Anterior cingulate cortex (tissue), 58 donors: ENCODE measurements at places on chromosomes 7 and 10.
A peak's percentile ranks its signal among the peaks of the same experiment; 100 is the strongest.

- peak; percentile 13 for DNase-seq
These were observed 17.0 kb downstream of the AGK start for GRCh38 chr7:141568227-141568626.

DNA sequence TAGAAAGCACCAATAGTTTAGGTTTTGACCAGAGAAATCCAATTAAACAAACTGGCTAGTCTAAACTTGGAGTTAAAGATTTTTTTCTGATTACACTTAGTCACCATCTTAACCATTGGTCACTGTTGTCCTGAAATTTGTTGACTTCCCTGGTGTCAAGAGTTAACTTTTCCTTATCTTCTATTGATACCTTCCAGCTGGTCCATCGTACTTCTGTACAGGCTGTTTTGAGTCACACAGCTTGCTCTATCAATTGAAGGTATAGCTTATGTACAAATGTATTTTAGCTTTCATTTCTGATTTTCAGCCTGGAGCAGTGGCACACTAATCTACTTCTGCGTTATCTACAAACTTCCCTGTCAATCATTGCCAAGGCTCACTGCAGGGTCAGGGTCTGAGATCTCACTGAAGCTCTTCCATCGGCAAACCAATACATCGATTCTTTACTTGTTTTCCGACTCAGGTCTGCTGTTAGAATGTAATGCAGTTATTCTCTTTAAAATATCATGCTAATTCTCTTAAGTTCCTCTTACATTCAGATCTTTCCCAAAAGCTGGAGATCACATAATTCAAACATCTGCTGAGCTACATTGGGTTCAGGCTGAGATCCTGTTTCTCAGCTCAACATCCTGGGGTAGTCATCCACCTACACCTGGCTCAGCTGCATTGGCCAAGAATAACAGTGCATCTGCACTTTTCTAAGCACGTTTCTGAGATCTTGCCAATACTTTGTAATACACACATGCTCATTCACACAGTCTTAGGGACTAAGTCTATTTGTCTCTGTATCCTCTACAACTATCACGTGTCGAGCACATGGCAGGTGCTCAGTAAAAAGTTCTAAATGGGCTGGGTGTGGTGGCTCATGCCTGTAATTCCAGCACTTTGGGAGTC lies 11.3 kb downstream of the MRPS33 start:
- DNase-seq = no peak

GRCh38 chr10:128926711-128927110 lies 540.3 kb upstream of the MGMT start:
- no peak for DNase-seq

- DNase-seq = no peak
These were observed 25.5 kb downstream of the FZD1 start for GRCh38 chr7:91289633-91290254.

- no peak for DNase-seq
These were observed 45.4 kb downstream of the VIM start for GRCh38 chr10:17273403-17273802.

- no peak for DNase-seq
These were observed 16.0 kb upstream of the DPYSL4 start for GRCh38 chr10:132170561-132171361.

DNA sequence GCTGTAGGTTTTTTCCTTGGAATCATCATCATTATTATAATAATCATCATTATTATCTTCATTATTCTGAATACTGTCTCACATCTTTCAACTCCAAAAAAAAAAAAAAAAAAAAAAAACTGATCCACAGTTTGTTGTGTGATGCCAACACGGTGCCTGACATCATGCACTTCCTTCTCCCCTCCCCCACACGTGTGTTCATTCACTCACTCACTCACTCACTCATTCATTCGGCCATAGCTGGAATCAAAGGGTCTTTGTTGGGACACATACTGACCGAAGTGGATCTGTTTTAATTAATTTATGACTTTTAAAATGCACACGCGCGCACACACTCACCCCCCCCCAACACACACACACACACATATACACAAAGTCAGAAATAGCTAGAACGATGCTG lies 177.8 kb downstream of the PIP4K2A start:
- peak; percentile 6 for DNase-seq

DNA sequence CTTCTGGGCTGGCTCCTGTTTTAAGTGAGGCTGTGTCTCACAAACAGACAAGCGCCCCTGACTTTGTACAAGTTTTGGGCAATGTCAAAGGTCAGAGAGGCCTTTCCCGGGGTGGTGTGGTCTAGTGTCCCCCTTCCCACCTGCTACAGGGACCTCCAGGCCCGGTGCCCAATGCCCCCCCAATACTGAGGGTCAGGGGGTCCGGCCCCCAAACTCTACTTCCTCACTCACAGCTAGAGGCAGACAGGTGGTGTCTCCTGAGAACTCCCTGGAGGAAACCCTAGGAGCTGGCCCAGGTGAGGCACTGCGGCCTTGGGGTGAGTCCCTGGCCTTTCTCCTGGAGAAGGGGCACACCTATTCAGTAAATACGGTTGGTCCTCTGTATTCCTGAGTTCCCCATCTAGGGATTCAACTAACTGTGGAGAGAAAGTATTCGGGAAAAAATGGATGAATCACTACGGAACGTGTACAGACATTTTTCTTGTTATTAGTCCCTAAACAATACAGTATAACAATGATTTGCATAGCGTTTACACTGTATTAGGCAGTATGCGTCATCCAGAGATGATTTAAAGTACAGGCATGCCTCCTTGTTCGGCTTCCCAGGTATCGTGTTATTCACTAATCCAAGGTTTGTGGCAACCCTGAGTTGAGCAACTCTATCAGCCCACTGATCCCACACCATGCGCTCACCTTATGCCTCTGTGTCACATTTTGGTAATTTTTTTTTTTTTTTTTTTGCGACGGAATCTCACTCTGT lies 308.1 kb downstream of the WDR37 start:
- no peak for DNase-seq

DNA sequence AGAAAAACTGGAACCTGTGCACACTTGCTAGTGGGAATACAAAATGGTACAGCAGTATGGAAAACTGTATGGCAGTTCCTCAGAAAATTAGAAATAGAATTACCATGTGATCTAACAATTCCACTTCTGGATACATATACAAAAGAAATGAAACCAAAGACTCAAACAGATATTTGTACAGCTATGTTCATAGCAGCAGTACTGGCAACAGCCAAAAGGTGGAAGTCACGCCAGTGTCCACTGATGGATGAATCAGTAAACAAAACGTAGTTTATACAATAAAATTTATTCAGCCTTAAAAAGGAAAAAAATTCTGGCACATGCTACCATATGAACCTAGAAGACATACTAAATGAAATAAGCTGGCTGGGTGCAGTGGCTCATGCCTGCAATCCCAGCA lies 23.0 kb downstream of the IDE start:
- no peak for DNase-seq

- DNase-seq = no peak
These were observed 72.7 kb upstream of the AOAH start for GRCh38 chr7:36796850-36797536.

- DNase-seq = no peak
These were observed 25.2 kb upstream of the ITGB1 start for GRCh38 chr10:32982911-32983909.

- DNase-seq = no peak
These were observed 189.6 kb downstream of the TMEM178B start for GRCh38 chr7:141263508-141263907.

DNA sequence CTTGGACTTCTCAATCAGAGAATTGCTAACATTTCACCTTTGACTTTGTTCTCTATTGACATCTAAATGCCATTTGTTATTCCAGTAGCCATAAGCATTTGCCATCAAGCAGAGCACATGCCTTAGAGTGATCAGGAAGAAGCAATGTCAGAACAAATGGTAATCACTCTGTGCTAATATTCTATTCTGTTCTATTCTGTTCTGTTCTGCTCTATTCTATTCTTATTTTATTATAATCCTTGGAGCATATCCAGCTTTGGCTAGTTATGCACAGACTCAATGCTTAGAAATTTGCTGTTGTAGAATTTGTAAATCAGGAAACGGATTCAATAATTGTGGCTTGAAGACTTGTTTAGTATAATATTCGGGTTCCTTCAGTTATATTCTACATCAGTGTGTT lies 175.4 kb downstream of the EXOC4 start:
- no peak for DNase-seq

DNA sequence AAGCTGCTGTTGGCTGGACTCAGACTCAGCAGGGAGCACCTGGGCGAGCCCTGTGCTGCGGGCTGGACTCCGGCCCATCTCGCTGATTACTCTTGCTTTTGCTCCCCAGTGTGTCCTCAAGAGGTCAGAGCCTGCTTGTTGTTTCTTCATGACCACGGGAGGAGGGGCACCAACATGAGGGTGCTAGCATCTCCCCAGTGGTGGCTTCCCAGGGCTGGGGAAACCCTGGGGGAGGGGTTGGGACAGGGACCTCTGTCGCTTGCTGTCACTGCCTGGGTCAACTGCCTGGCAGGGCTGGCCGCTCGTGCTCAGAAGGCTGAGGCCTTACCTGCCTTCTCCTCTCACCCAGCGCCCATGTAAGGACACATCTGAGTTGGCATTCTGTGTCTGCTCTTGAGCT lies 152.3 kb upstream of the SHH start:
- no peak for DNase-seq

GRCh38 chr10:74008212-74008731 lies 10.4 kb downstream of the VCL start:
- no peak for DNase-seq

DNA sequence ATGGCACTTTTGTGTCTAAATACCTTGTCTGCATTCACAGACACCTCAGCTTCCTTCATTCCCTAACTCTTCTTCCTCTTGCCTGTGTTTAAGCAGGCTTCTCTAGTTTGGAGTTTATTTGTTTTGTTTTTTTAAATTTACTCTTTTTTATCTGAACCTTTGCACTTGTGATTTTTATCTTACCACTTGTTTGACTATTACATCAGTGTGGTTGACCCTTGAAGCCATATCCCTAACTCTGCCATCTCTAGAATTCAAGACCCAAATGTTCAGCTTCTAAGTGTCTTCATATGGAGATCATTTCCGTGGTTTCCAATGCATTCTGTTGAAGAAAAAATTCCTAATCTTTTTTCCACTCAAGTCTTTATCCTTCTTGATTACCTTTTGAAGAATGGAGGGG lies 233.3 kb downstream of the KIAA1217 start:
- DNase-seq = no peak

DNA sequence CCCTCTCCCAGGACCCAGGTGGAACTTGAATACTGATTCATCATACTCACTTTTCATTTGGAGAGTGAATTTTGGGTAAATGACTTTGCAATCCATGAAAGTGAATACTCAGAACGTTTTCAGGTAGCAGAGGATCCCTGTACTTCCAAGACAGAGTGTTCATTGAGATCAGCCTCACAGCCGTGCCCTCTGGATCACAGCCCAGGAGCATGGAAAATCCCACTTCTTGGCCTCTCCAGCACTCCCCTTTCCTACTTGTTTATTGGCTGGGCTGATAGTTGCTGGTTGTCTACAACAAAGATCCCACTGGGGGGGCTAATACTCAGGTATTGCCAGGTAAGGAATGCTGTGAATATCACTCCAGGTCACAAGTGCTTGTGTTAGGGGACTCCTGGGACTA lies 5.9 kb downstream of the GCK start:
- DNase-seq = no peak

DNA sequence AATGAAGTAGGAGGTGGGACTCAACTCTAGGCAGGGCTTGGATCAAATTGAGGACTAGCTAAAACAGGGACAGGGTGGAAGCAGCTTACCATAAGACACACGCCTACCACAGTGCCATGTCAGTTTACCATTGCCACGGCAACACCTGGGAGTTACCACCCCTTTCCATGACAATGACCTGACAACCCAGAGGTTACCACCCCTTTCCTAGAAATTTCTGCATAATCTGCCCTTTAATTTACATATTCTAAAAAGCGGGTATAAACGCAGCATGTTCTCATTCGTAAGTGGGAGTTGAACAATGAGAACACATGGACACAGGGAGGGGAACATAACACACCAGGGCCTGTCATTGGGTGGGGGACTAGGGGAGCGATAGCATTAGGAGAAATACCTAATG lies 72.7 kb downstream of the GCC1 start:
- no peak for DNase-seq

DNA sequence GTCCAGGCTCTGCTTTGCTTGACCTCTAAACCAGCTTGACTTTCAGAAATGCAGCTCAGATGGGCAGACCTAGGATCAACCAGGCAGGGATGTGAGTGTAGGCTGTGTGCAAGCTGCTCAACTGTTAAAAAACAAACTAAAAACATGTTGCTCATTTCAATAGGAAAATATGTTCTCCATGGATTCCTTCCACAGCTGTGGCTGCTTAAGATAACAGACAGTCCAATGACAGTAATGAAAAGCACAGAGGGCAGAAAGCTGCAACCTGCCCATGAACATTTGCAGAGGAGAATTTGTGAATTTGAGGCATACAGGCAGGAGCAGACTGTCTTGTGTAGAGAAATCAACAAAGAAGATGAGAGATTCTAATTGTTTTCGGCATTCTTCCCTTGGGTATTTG lies 534.2 kb downstream of the CCSER2 start:
- DNase-seq = no peak

GRCh38 chr7:10643545-10643944 lies 330.1 kb upstream of the PHF14 start:
- no peak for DNase-seq

DNA sequence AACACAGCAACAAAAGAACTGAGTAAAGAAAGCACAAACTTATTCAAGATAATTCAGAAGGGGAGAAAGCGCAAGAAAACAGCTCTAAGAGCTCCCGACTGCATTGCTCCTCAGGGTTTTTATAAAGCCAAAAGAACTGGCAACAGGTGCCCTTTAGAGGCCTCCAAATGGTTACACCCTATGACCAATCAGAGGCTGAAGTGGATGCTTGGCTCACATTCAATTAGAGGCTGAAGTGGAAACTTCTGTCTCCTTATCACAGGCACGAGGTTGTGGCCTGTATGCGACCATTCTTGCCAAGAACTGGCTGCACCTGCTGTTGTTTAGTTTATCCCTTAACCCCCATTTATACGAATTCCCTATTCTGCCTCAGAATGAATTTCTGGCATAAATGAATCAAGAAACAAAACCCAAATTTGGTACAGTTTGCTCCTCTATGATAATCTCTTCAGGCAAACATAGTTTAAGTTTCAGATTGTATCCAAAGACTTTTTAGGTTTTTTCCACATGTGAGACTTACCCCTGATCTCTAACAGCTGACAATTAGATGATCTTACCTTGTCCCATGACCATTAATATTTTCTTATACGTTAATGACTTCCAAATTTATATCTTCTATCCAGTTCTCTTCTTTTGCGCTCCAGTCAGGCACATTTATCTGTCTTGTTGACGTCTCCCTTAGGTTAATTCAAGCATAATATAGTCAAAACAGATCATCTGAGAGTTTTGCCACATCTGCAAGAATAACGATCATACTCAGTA lies 504.8 kb downstream of the NXPH1 start:
- no peak for DNase-seq

- peak; percentile 22 for DNase-seq
These were observed 141.9 kb upstream of the MKI67 start for GRCh38 chr10:128268015-128268722.

DNA sequence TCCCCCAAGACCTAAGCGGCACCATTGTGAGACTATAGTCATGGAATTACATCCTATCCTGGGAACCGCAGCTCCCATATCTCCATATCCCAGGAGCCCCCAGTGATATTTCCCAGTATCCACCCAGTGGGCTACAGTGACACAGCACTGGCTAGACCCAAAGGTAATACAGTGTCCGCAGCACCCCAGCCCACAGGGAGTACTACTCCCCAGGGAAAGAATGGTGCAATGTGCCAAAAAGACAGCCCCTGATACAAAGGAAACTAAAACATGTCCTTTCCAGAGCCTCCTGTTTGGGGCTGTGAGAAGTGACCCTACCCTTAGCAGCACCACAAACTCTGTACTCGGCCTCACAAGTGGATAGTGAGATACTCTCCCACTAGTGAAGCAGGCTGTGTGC lies 4.5 kb upstream of the IFIT2 start:
- DNase-seq = no peak
